ENCODE measurements at places on chromosomes 11 and 22.

- DNase-seq, result no peak
These were observed 1.2 kb downstream of the CPT1B start for GRCh38 chr22:50576806-50577696.

DNA sequence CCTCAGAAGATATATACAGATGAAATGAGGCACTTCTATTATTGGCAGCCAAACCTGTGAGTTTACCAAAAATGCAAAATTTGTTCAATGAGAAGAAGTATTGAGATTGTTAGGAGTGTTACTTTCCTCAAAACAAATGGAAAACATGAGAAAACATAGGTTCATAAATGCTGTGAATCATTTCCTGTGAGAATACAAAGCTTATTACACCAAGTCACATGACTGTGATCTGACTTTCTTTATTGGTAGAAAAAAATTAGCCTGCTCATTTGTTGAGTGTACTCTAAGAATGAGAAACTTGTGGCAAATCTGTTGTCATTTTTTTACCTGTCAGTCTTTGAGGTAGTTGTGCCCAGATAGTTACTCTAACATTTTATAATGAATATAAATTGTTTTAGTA is 215.1 kb downstream of the TMEM135 start:
- no peak for DNase-seq

GRCh38 chr11:65341856-65342255 is 8.2 kb downstream of the DPF2 start:
- DNase-seq, result no peak

DNA sequence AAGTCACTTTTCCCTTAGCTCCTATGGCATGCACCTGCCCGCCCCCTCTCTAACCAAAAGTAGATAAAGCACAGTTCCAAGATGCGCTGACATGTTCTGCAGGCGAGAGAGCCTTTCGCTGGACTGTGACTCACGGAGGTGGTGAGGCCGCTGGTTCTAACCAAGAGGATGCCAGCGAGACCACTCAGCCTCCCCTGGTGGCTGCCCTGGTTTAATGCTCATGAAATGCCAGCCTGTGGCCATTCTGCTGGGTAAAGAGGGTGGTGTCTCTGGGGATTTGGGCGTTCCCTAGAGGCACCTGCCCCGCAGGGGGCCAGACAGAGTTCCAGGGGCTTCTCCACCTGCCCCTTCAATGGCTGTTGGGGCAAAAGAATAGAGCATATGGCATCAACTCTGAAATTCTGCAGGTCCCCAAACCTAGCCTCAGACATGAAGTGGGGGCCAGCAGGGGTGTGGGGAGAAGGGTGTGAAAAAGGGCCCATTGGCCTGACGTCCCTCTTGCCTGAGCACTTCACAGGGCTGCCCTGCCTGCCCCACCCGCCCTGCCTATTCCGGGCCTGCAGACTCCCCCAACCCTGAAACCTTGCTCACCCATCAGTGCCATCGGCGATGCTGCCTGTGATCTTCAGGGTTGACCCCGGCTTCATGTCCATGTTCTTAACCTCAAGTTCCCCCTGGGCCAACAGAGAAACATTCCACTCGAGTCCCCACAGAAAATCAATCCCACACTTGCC is 8.5 kb downstream of the LGALS2 start:
- no peak for DNase-seq

DNA sequence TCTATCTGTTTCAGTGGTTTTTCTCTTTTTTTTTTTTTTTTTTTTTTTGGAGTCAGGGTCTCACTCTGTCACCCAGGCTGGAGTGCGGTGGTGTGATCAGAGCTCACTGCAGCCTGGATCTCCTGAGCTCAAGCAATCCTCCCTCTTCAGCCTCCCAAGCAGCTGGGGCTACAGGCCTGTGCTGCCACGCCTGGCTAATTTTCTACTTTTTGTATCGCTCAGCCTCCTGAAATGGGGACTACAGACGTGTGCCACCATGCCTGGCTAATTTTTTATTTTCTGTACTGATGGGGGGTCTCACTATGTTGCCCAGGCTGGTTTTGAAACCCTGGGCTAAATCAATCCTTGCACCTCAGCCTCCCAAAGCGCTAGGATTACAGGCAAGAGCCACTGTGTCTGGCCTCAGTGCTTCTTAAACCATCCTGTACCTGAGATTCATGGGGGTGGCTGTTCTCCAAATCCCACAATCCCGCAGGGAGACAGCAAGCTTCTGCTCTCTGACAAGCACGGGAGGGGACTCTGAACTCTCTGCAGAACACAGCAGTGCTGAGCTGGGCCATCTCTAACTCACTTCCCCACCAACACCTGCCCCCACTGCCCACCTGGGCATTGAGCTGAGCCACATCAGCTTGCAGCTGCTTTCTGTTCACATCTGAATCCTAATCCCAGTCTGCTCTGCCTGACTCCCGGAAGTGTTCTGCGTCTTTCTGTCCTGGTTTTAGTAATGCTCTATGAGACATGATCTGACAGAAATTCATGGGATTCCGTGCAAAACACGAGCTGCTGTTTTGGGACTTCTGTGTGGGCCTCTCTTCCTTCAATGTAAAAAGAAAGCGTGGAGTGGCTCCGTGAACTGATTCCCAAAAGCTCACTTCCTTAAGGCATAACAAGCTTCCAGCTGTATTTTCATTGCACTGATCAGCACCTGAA is 400.0 kb downstream of the LARGE1 start:
- peak; percentile 38 for DNase-seq
